ENCODE measurements at places on chromosomes 6 and 20. TPM values are rescaled to one million over a fixed set of nuclear protein-coding genes. Genes with fewer than 3 reads are reported as not detected.

GRCh38 chr6:111110036-111110435 is 22.7 kb downstream of the SLC16A10 start:
- no peaks in the 10 kb centered on the region for H3K4me1 ChIP-seq
- H3K36me3 ChIP-seq = no peaks in the 10 kb centered on the region
- peaks cover 47% of the 10 kb centered on the region for H3K27me3 ChIP-seq

- peaks cover 20% of the 10 kb centered on the region for H3K27me3 ChIP-seq
- no peak for DNase-seq
- H3K36me3 ChIP-seq = peaks cover 3% of the 10 kb centered on the region
- no peak overlapping the region for H3K27ac ChIP-seq
- no peak overlapping the region for H3K4me3 ChIP-seq
Observed at GRCh38 chr6:74075323-74075722, 379.3 kb downstream of the CD109 start.

PDYN gene
- total RNA-seq = not detected

DNA sequence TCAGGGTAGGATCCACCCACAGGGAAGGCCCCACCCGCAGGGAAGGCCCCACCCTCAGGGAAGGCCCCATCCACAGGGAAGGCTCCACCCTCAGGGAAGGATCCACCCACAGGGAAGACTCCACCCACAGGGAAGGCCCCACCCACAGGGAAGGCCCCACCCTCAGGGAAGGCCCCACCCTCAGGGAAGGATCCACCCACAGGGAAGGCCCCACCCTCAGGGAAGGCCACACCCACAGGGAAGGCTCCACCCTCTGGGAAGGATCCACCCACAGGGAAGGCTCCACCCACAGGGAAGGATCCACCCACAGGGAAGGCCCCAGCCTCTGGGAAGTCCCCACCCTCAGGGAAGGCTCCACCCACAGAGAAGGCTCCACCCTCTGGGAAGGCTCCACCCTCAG is 40.5 kb downstream of the KCNQ2 start:
- H3K4me3 ChIP-seq = no peak overlapping the region
- H3K36me3 ChIP-seq = no peaks in the 10 kb centered on the region
- H3K4me1 ChIP-seq = no peaks in the 10 kb centered on the region
- DNase-seq = no peak

- no peak for DNase-seq
- H3K4me3 ChIP-seq = no peak overlapping the region
- H3K27me3 ChIP-seq = no peaks in the 10 kb centered on the region
- no peak overlapping the region for H3K27ac ChIP-seq
- H3K36me3 ChIP-seq = peaks cover 11% of the 10 kb centered on the region
- no peaks in the 10 kb centered on the region for H3K4me1 ChIP-seq
Observed at GRCh38 chr6:5250911-5251310, 9.8 kb downstream of the LYRM4 start.

SLCO4A1 gene
- 1.5 TPM for total RNA-seq

DNA sequence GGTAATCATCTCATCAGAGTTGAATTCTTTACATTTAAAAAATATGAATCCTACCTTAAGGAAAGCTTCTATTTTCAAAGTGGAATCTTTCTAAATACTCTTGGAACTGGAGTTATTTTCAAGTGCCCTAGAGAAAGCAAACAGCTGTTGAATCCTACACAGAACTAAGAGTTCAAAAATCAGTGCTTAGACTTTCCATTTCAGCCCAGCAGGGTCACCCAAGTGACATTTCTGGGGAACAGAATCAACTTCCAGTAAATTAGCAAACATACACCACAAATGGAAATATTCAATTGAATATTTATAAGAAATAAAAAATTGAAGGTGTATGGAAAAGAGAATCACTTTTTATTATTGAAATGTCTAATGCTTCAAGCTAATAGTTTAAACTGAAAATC is 427.7 kb upstream of the NOX3 start:
- H3K4me1 ChIP-seq = no peaks in the 10 kb centered on the region
- H3K27me3 ChIP-seq = peaks cover 2% of the 10 kb centered on the region
- no peak overlapping the region for H3K27ac ChIP-seq
- H3K4me3 ChIP-seq = no peak overlapping the region

KIAA1755 gene
- 50.2 TPM for total RNA-seq

DNA sequence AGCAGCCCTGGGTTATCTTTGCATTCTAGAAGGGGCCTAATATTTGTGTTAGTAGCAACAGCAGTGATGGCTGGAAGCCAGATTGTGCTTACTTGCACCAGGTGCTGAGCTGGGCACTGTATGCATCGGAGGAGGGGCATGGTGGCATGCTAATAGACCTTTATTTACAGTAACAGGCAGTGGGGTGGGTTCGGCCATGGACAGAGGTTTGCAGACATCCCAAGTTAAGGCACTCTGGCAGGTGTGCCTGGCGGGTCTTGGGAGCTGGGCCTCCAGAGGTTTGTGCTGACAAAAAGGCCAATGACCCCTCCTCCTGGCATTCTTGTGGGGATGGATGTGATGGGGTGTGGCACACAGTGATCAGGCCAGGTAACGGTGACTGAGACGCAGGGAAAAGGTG is 39.0 kb upstream of the CD93 start:
- no peak for DNase-seq
- H3K27me3 ChIP-seq = no peaks in the 10 kb centered on the region
- H3K4me1 ChIP-seq = peaks cover 6% of the 10 kb centered on the region
- H3K36me3 ChIP-seq = no peaks in the 10 kb centered on the region
- H3K27ac ChIP-seq = no peak overlapping the region

DNA sequence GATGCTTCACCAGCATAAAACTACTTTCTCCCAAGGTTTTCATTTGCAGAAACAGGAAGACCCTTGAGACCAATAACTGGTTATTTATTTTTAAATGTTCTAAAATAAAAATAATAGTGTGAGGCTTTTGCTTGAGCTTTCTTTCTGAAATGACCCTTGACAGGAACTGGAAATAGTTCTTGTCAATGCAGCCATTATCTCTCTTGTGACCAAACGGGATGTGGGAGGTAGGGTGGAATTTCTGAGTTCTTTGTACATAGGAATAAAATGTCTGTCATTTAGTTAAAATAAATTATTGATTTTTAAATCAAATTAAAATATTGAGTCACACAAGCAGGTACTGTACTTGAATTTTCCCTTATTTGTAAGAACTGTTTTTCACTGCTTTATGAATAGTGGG is 110.2 kb upstream of the CCN2 start:
- no peak for DNase-seq
- H3K4me1 ChIP-seq = peaks cover 40% of the 10 kb centered on the region
- H3K4me3 ChIP-seq = no peak overlapping the region
- peaks cover 5% of the 10 kb centered on the region for H3K36me3 ChIP-seq

DNA sequence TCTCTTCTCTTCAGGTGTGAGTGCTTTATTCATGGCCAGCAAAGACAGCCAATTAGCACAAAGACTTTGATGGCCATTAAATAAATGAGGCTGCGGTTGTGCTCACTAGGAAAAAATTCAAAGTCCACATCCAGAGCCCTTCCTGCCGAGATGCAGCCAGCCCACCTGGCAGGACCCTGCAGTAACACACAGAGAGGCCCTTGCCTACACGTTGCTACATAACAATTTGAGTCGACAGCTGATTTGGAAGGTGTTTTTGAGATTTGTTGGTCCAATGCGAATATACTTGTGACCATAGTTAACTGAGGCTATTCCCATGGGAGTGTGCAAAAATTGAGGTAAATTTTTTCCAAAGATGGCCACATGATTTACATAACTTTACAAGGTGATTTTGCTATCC is 605.4 kb upstream of the HTR1E start:
- no peak overlapping the region for H3K27ac ChIP-seq
- H3K36me3 ChIP-seq = no peaks in the 10 kb centered on the region
- H3K4me1 ChIP-seq = no peaks in the 10 kb centered on the region
- H3K27me3 ChIP-seq = no peaks in the 10 kb centered on the region

PRPF6 gene
- total RNA-seq = 71.9 TPM

DNA sequence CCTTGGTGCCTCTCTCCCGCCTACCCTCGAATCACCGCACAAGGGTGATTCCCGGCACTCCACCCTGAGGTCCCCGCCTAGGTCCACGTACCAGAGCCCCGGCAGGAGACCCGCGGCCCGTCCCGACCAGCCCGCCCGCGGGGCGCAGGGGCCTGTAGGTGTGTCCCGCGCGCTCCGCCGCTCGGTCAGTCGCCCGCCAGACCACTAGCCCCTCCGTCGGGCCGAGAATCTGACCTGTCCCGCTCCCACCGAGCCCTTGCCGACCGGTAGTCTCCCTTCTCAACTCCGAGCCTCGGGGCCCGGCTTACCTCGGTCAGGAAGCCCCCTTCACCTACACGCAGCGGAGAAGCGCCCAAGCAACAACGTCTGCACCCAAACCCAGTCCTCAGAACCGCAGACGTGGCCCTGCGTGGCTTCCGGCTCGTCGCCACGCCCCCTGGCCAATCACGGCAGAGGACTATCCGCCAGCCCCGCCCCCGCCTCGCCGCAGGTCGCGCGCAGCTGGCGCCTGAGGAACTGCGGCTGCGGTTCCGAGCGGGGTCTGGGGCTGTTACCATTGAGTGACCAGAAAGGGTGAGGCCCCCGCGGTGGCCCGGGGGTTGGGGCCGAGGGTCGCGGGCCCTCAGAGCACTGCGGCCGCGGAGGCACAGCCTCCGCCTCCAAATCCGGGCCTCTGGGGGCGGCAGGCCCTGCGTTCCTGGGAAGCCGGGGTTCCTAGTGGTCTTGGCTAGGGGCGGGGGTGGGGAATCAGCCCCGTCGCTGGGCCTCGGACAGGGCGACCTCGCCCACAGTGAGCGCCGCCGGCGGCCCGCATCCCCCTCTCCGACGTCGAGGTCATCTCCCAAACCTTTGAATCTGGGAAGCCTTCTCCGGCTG is at the start of the genes PGM3 and RWDD2A:
Gene PGM3 (minus strand): TSS at position 395 of the 876 bp plus-strand sequence. CDS start 2,253 bp downstream, outside the sequence.
Gene RWDD2A (plus strand): TSS at position 487 of the 876 bp plus-strand sequence. CDS start 1,095 bp downstream, outside the sequence.
- H3K36me3 ChIP-seq = peaks cover 19% of the 10 kb centered on the region
- peak; percentile 95 for DNase-seq
- H3K27me3 ChIP-seq = no peaks in the 10 kb centered on the region
- peak within 1 kb of the TSS; percentile 98 for H3K4me3 ChIP-seq
- H3K4me1 ChIP-seq = peaks cover 46% of the 10 kb centered on the region
- peak within 1 kb of the TSS; percentile 97 for H3K27ac ChIP-seq

DNA sequence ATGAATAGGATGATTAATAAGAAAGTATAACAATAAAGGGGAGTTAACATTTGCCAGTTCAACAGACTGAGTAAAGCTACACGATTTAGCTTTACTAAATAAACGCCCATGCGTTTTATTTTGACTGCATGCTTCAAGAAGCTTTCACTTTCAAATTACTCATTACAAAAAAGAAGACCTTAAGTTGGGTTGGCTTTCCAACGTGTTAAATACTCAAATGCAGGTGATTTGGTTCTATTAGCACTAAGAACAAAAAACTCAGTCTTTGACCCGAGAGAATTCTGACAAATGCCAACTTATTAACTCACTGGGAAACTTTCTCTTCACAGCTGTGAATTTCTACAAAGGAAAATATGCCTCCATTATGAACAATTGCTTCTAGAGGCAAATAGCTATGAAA is 24.8 kb downstream of the RNF146 start:
- H3K27ac ChIP-seq = peak overlapping the region; percentile 5
- peaks cover 42% of the 10 kb centered on the region for H3K36me3 ChIP-seq
- no peaks in the 10 kb centered on the region for H3K27me3 ChIP-seq
- H3K4me1 ChIP-seq = peaks cover 29% of the 10 kb centered on the region

DNA sequence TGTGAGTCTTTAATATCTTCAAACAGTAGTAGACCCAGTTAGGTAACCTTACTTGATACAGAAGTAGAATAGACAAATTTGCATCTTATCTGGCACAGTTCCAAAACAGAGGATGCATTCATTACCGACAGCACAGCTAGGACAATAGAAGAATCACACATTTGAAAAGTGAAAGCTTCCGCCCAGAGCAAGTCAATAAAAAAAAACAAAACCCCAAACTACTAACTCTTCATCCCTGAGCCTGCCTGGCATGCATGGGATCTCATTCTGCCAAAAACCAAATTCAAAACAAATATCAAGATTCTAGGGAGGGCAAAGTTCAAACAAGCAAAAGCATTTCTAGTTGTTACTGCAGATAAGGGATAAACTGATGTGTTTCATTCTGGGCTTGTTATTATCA is 235.4 kb downstream of the BTBD9 start:
- peaks cover 17% of the 10 kb centered on the region for H3K4me1 ChIP-seq
- no peak overlapping the region for H3K4me3 ChIP-seq
- H3K27ac ChIP-seq = no peak overlapping the region
- DNase-seq = no peak
- no peaks in the 10 kb centered on the region for H3K27me3 ChIP-seq
- no peaks in the 10 kb centered on the region for H3K36me3 ChIP-seq

DNA sequence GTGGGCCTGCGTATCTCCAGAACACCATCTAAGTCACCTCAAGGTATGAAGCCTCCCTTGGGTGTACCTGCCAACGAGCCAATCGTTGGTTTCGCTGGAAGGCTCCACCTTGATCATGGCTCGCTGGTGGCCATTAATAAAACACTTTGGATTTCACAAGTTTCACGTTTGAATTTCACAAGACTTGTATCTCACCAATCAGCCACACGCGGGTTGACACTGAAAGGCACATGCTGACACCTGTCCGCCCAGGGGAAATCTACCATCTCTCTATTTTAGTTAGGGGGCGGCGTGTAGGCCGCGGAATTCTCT is 586 bp upstream of the HMGA1 start:
- peaks cover 1% of the 10 kb centered on the region for H3K36me3 ChIP-seq
- DNase-seq = no peak
- H3K4me3 ChIP-seq = peak overlapping the region; percentile 74
- no peaks in the 10 kb centered on the region for H3K27me3 ChIP-seq

DNA sequence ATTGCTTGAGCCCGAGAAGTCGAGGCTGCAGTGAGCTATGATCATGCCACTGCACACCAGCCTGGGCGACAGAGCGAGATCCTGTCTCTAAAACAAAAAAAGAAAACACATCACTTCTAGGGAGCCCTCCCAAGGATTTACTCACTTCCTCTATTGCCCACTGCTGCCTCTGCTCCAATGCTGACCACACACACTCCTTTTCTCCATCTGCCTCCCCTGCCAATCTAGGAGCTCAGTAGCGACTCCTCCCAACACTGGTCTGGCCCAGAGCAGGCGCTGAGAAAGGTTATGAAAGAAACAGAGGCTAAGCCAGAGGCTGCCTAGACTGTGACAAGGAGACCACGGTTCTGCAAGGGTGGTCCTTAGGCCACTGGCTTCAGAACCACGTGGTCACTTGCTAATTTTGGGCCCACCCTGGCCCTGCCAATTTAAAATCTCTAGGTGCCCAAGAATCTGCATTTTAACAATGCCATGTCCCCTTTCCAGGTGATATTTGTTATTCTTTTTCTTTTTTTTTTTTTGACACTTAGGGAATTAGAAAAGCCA is 1.3 kb upstream of the E2F1 start:
- no peak for DNase-seq
- no peaks in the 10 kb centered on the region for H3K36me3 ChIP-seq

DNA sequence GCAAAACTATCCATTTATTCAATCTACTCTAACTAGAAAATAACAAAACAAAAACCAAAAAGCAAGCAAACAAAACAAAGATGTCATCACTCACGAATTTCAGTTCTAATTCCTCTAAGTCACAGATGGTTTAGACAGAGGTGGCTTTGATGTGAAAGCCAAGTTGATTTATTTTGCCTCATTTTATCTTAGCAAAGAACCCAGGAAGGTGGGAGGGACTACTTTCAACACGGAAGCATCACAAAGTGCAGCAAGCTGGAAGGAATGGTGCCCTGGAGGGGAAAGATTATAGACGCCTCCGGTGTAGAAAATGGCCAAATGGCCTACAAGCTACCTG is 88.4 kb downstream of the LAMP5 start:
- peaks cover 33% of the 10 kb centered on the region for H3K27me3 ChIP-seq
- no peak overlapping the region for H3K4me3 ChIP-seq
- no peak overlapping the region for H3K27ac ChIP-seq
- H3K36me3 ChIP-seq = no peaks in the 10 kb centered on the region
